ENCODE measurements at places on chromosomes 1 and 21.
A peak's percentile ranks its signal among the peaks of the same experiment; 100 is the strongest.

- no peak for DNase-seq
These were observed 3.8 kb downstream of the EFNA3 start for GRCh38 chr1:155082301-155083051.

DNA sequence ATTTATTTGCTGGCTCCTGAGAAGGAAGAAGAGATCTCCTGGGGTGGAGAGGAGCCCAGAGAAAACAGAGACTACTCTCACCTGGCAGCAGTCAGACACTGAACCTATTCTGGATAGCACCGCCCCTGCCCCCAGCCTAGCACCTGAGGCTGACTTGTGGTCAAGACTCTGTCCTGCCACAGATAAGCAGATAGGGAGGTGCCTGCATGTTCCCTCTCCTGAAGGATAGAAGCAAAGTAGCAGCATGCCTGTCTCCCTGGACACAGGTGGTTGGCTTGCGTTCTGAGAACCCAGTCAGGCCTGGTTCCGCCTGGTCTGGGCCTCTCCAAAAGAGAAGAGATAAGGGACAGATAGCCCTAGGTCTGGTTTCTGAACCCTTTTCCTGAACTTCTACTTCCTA, 1.3 kb upstream of the EFNA3 start:
- no peak for DNase-seq

DNA sequence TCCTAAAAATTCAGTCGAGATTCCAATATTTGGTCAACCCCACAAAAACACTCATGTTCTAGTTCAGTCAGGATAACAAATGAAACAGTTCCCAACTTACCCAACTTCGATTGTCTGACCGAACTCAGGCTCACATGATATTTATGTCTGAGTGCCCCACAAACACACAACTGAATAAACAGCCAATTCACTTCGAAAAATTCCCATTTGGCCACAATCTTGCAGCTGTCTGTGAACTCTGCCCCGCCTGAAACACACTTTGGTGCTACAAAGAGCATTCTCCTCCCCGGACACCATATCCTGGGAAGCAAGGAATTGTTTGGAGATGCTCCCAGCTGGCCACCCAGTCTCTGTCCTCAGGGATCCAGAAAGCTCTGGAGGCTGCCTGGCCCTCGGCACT, 52.9 kb upstream of the SIM2 start:
- DNase-seq, result no peak

DNA sequence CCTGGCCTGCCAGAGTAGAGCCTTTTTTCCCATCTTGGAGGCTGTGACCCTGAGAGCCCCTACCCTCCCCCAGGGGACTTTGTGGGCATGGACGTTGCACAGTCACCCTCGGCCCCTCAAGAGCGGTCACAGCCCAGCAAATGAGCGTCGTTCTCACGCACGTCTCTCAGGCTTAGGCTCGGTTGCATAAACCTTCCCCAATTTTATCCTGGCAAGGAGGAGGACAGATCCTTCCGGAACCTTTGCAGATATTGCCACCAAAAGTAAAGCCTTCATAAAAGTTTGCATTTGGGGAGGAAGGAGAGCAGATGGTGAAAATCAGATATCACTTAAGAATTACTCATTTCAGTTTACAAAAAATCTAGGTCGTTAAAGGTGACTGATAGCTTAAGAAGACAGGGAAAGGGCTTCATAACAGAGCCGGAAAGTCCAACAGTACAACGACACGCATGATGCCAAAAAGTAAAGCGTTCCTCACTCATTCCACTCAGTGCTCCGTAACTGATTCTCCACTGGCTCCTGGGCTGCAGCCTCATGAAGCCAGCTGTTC, 29.3 kb downstream of the PDE9A start:
- no peak for DNase-seq

DNA sequence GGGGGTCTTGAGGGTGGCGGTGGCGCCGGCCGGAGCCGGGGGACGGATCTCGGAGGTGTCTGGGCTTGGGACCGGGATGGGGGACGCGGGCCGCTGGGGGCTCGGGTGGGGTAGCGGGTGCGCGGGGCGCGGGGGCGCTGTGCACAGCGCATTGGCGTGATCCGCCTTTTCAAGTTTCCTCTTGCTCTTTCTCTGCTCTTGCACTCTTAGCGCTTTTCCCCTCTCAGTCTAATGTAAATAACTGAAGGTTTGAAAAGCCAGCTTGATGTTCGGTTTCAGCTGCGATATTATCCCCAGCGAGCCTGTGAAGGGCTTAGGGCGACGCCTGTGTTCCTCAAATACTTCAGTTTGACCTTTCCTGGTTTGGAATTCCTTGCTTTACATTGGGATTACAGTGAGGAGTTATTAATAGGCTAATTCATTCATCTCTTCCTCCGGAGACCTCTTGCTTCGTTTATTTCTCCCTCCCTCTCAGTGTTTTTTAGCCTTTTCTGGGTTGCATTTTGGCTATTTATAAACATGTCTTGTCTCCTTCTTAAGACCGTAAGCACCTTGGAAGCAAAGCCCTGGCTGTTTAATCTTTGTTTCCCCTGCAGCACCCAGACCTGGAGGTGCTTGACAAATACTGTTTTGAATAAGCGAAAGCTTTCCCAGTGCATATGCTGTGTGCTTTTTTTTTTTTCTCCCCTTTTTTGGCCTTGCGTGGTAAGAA, 693 bp downstream of the RAB4A start:
- peak; percentile 12 for DNase-seq

GRCh38 chr1:180793451-180793850, 119.2 kb upstream of the KIAA1614 start:
- DNase-seq, result no peak

GRCh38 chr1:49465486-49466185, 558.1 kb downstream of the AGBL4 start:
- DNase-seq, result no peak

DNA sequence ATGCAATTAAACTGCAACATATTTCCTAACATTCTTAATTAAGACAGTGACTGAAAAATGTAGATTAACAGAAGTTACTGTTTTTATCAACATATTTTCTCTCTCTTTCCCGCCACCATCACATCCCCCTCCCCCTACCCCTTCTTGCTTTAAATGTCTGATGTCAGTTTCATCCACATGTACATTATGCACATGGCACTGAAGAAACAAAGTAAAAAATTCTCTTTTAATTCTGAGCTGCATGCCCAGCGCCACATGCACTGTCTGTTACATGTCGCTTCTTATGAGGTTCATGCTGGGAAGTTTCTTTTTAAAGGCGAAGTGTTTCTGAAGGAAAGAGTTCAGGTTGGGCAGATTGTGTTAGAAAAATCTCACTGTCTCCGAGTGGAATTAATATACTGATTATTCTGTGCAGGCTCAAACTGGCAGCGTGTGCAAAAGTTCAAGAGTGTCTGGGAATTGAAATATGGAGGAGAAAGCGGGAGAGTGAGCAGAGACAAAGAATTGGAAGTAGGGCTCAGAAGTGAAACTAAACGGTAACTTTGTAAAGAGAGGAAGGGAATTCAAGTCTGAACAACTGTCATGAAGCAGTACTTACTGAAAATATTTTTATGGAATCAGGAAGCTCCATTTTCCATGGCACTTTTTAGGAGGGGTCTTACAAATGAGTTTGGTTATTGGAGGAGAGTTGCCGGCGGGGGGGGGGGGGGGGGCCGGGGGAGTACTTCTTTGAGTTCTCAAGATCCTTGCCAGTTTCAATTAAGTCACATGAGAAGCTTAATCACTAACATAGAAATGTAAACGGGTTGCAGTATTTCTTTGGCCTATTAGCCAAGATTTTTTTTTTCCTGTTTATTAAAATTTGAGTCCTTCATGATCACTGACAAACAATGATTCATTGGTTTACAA, 217.6 kb downstream of the SDCCAG8 start:
- no peak for DNase-seq

DNA sequence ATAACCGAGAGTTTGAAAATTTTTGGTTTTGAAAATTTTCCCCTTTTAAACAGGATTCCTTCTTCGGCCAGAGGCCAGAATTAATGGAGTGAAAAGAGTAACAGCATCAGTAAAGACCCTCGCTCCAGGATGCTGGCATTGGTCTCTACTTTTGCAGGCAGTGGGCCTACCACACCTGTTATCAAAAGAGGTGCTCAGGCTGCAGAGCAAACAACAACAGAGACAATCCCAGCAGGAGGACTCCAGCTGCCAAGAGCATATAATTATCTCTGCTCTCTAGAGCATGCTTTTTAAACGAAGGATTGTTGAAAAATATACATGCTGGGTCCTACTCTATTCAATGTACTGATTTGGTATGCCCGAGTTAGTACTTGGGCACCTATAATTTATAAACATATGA, 1048.5 kb downstream of the PLA2G4A start:
- peak; percentile 95 for DNase-seq

DNA sequence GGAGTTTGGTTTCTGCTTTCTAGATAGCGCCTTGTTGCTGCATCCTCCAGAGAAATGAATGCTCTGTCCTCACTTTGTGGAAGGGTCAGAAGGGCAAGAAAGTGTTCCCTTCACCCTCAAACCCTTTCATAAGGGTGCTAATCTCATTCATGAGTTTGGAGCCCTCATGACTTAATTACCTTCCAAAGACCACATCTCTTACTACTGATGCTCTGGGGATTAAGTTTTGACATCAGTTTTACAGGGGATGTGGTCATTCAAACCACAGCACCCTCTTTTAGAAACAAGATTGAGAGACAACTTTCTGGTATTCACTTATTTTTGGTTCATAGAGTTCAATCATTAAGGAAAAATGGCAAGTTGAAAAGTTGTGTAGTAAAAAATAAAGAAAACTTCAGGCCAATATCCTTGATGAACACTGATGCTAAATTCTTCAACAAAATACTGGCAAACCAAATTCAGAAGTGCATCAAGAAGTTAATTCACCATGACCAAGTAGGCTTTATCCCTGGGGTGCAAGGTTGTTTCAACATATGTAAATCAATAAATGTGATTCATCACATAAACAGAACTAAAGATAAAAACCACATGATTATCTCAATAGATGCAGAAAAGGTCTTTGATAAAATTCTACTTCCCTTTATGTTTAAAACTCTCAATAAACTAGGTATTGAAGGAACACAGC, 442.1 kb downstream of the PTBP2 start:
- DNase-seq, result no peak

DNA sequence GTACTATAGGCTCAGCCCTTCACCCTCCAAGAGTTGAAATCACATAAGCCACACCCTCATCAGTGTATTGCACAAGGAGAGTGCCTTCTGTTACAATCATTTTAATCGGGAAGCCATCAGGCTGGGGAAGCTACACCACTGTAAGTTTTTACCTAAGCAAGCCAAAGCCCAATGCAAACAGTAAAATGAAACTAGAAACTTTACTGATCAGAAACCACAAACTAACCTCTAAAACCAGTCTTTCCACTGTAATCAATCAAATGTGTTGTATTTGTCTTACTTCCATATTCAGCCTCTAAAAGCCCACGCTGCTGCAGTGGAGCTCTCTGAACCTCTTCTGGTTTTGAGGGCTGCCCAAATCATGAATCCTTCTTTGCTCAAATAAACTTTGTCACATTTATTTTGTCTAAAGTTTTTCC, 26.2 kb downstream of the CAPN8 start:
- no peak for DNase-seq

- no peak for DNase-seq
These were observed 251.6 kb upstream of the SGIP1 start for GRCh38 chr1:66282343-66282852.

DNA sequence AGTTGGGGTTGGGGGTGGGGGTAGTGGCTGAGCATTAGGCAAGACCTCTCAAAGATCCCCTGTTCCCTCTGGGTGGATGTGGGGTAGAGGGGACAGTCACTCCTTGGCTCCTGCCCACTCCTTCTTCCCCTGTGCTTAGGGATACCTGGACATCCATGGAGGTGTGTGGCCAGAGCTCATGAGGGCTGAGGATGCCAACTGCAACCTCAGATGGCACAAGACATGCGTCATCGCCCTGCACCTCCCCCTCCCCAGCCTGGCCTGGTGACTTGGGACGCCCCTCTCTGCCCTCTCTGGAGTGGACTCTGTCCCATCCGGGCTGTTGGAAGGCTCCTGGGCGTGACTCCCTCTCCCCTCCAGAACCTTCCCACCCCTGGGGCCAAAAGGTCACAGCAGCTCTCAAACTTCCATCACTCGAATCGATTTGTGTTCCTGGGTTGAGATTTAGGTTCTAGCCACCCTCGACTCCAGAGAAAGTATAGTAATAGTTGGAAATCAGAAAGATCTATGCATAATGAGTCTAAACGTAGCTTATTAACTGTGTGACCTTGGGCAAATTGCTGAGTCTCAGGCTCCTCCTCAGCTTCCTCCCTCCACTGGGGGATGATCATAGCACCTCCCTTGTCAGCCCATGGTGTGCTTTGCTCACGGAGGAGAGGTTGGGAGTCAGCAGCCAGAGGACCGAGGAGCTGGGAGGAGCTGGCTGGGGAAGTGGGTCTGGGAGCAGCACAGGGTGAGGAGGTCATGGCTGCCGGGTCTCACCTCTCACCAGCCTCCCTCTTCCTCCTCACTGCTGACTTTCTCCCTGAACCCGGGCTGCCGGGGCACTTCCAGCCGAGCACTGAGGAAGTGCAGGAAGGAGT, 2.2 kb upstream of the PTPN7 start:
- DNase-seq, result no peak

GRCh38 chr1:218164111-218164929, 120.8 kb upstream of the RRP15 start:
- peak; percentile 49 for DNase-seq

GRCh38 chr1:58524353-58524945, 22.1 kb downstream of the OMA1 start:
- no peak for DNase-seq
